ENCODE measurements at places on chromosomes 13 and 19.
A peak's percentile ranks its signal among the peaks of the same experiment; 100 is the strongest.

GRCh38 chr13:102117175-102117831 lies 284.5 kb downstream of the FGF14 start:
- no peak for DNase-seq
- no peak overlapping the region for H3K27ac ChIP-seq
- H3K4me3 ChIP-seq: no peak overlapping the region
- H3K27me3 ChIP-seq: no peaks in the 10 kb centered on the region
- H3K4me1 ChIP-seq: no peaks in the 10 kb centered on the region

DNA sequence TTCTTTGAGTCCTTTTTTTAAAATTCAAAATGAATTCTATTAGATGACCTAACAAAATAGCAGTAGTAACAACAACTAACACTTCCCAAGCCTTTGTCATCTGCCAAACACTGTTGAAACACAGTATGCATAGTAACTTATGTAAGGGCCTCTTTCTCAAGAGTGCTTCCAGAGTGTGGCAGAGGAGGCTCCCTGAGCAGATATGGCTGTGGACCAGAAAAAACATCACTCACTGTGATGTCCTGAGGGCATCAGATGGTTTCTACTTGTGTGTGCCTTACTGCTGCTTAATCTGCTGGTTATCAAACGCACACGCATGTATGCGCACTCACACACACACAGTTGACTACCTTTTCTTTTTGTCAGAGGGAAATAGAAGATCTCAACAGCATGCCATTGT lies 110.8 kb downstream of the DLEU7 start:
- no peak overlapping the region for H3K27ac ChIP-seq
- H3K4me1 ChIP-seq: peaks cover 19% of the 10 kb centered on the region
- peaks cover 2% of the 10 kb centered on the region for H3K27me3 ChIP-seq
- no peak overlapping the region for H3K4me3 ChIP-seq
- no peak for DNase-seq
- H3K36me3 ChIP-seq: peaks cover 5% of the 10 kb centered on the region

- no peak for DNase-seq
- peaks cover 53% of the 10 kb centered on the region for H3K36me3 ChIP-seq
- H3K4me3 ChIP-seq: peak overlapping the region; percentile 57
These were observed 5.5 kb downstream of the ARRDC2 start for GRCh38 chr19:18013210-18014111.

- H3K4me1 ChIP-seq: no peaks in the 10 kb centered on the region
- H3K27me3 ChIP-seq: no peaks in the 10 kb centered on the region
- no peaks in the 10 kb centered on the region for H3K36me3 ChIP-seq
These were observed 209.5 kb upstream of the ZNF536 start for GRCh38 chr19:30162718-30163117.

DNA sequence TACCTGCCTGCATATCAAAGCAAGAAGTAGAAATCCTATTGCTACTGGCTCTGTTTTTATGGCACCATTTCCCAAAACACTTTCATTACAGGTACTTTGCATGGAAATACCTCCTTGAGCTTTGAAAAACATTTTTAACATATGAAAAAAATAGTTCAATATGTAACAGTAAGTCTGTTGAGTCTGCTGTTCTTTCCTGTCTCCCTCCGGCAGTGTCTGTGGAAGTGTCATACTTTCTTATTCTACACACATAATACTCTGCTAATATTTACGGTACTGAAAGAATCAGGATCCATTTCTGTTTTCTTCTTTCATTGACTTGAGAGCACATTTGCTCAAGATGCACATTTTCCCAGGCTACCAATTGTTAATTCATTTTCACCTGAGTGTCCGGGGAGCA lies 8.2 kb upstream of the SERTM1 start:
- no peak overlapping the region for H3K27ac ChIP-seq
- H3K36me3 ChIP-seq: no peaks in the 10 kb centered on the region
- no peak for DNase-seq
- no peaks in the 10 kb centered on the region for H3K4me1 ChIP-seq
- no peak overlapping the region for H3K4me3 ChIP-seq
- H3K27me3 ChIP-seq: peaks cover 4% of the 10 kb centered on the region

DNA sequence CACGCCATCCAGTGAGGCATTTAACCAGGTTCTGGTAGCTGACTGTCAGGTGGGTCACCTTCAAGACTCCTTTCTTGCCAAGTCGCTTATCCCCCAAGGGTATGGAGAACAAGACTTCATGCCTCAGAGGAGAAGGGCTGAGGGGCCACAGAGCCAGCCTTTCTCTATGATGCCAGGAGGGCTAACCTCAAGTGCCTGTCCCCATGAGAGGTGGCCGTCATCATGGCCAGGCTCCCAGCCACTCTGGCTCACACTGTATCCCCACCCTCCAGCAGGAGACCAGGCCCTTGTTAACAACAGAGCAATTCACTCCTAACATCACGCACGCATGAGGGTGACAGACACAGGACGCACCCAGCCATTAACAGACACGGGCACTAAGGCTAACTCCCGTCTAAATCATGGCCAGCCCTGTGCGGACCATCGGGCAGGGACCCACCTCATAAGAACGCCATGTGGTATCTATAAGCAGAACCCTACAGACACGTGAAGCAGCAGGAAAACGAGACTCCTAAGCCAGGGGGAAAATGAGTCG lies 38.6 kb upstream of the ISYNA1 start:
- peaks cover 6% of the 10 kb centered on the region for H3K36me3 ChIP-seq
- peaks cover 51% of the 10 kb centered on the region for H3K4me1 ChIP-seq
- no peak for DNase-seq
- no peaks in the 10 kb centered on the region for H3K27me3 ChIP-seq
- H3K4me3 ChIP-seq: no peak overlapping the region

DNA sequence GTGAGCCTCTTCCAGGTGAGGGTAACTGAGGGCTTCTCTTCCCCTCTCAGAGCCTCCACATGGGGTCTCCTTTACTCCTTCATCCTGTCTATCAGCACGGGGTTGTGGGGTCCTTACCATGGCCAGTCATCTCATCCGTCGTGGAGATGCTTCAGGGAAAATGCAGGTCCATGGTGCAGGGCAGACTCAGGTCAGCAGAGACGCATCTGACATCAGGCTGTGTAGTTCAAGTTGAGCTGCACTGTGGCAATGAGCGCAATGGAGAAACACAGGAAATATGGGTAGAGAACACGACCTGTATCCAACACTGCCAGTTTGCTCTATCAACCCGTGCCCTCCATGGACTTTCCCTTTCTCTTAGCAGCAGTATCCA lies 13.9 kb downstream of the LILRA5 start:
- no peak overlapping the region for H3K27ac ChIP-seq
- H3K36me3 ChIP-seq: no peaks in the 10 kb centered on the region
- DNase-seq: no peak
- H3K27me3 ChIP-seq: peaks cover 37% of the 10 kb centered on the region
- no peak overlapping the region for H3K4me3 ChIP-seq

GRCh38 chr13:26386026-26386425 lies 132.1 kb downstream of the CDK8 start:
- no peak for DNase-seq
- no peaks in the 10 kb centered on the region for H3K27me3 ChIP-seq
- peaks cover 11% of the 10 kb centered on the region for H3K4me1 ChIP-seq
- peaks cover 14% of the 10 kb centered on the region for H3K36me3 ChIP-seq
- no peak overlapping the region for H3K4me3 ChIP-seq
